ENCODE measurements at places on chromosomes 1 and 21. TPM values are rescaled to one million over a fixed set of nuclear protein-coding genes. Genes with fewer than 3 reads are reported as not detected.

The OR2G6 gene
- not detected for total RNA-seq

The ERG gene
- total RNA-seq: 5.2 TPM

The RGS7 gene
- total RNA-seq: not detected

The FTCD gene
- 0.95 TPM for total RNA-seq

DNA sequence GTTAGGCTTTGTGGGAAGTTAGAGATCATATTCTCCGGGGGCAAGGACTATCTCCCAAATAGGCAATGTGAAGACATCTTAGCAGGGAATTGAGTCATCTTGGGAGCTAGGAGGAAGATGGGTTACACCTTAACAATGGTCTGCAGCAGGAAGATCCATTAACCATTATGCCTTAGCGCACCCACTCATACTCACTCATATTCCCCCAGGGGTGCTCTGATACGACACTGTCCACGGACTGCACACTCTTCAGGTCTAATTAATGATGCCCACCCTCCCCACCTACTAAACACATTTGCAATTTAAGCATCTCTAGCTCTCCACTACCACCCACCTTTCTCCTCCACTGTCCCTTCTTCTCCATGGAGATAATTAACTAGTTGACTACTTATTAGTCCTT, 857 bp upstream of the AK5 start:
- no peaks in the 10 kb centered on the region for H3K36me3 ChIP-seq
- no peak for DNase-seq
- H3K4me3 ChIP-seq: no peak overlapping the region
- peaks cover 10% of the 10 kb centered on the region for H3K4me1 ChIP-seq
- peaks cover 26% of the 10 kb centered on the region for H3K27me3 ChIP-seq

- no peak overlapping the region for H3K27ac ChIP-seq
- H3K27me3 ChIP-seq: no peaks in the 10 kb centered on the region
- H3K36me3 ChIP-seq: no peaks in the 10 kb centered on the region
- DNase-seq: no peak
- no peak overlapping the region for H3K4me3 ChIP-seq
Observed at GRCh38 chr1:168230709-168231108, 4.9 kb downstream of the SFT2D2 start.
